ENCODE measurements at places on chromosomes 4 and X.

DNA sequence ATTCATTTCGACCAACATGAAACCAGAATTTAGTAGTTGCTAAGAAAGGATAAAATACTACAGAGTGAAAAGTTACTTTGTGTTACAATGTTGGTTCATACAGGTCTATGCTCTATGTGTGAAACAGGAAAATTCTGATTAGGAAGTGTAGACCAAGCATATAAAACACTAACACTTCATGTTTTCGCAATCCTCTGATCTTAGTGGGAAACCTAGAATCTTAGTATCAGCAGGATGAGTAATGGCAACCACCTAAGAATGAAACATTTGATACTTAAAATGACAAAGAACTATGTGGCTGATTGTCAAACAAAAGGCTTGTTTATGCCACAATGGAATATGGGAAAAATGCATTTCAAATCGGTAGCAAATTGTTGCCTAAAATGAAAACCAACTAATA, 116.1 kb downstream of the AMMECR1 start:
- no peak for DNase-seq

DNA sequence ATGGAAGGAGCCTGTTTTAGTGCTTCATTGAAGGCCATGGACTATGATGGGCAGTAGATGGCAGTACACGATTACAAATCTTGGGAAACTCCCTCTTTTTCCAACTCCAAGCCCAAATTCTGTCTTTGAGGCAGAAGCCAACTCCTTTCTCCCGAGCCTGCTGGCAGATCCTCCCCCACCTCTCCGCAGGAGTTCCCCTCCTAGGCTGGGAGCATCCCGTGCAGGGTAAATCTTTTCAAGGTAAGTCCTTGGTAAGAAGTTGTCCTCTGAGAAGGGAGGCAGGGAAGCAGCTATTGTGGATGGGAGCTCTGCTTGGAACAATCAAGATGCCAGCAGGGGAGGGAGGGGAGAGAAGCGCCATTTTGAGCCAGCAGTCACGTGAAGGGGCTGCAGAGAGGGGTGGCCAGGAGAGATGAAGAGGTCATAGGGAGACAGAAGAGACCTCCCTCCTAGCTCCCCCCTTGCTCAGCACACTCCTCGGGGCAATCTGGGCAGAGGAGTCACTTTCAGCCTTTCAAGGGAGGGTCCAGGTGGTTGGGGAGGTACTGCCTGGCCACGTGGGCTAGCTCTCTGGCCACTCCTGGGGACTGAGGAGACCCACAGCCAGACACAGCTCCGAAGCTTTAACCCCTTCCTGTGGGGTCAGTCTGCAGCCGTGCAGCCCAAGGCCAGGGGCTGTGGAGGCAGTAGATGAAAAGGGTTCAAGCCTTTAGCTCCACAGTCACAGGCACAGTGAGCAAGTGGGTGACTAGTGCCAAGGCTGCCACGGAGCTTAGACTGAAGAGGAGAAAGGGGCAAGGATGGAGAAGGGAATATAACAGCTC, 9.6 kb downstream of the CC2D2A start:
- peak; percentile 81 for DNase-seq

- DNase-seq = no peak
Observed at GRCh38 chr4:123889507-123889906, 492.9 kb downstream of the SPRY1 start.

DNA sequence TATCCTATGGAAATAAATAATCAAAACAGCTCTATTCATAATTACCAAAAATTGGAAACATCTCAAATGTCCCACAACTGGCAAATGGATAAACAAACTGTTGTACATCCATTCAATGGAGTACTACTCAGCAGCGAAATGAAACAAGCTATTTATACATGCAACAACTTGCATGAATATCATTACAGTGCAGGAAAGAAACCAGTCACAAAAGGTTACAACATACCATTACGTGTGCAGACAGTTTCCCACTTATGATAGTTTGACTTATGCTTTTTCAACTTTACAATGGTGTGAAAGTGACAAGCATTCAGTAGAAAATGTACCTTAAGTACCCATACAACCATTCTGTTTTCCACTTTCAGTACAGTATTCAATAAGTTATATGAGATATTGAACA, 82.3 kb downstream of the NEK1 start:
- DNase-seq = no peak

DNA sequence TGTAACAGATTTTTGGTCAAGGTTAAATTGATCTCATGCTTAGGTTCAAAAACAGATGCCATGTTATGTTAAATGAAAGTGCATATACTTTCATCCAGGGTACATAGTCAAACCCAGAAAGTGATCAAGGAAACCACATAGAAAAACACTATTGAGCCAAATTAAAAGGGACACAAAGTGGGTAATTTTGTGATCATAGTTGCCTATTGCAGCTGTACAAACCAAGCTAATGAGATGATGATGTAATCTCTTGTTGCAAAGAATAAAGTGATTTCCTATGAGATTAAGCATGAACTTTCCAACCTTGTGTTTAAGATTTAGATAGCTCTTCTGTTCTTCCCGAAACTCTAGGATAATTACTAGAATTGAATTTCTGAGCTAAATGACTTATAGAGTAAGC, 20.2 kb upstream of the LIMCH1 start:
- DNase-seq = no peak

- DNase-seq = no peak
Observed at GRCh38 chr4:158571736-158572135, 50.1 kb downstream of the RXFP1 start.

DNA sequence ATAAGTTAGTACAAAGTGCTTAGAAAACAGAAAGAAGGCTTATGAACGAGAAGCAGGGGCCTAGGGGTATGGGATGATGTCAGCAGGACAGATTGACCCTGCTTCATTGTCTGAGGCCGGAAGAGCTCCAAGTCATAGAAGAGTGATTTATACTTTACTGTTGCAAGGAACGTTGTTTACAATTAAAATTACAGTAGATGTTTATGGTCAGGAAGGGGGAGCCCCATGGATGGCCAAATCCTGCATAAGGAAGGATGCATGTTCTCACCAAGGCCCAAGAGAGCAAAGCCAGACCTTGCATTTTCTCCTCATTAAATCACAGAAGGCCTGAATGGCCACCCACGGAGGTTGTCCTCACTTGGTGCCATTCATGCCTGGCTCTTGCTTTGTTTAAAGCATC, 115.3 kb downstream of the LDB2 start:
- no peak for DNase-seq

- peak; percentile 14 for DNase-seq
Observed at GRCh38 chr4:52982255-52982945, 120.3 kb downstream of the RASL11B start.
